ENCODE measurements at places on chromosomes 12 and 14.

DNA sequence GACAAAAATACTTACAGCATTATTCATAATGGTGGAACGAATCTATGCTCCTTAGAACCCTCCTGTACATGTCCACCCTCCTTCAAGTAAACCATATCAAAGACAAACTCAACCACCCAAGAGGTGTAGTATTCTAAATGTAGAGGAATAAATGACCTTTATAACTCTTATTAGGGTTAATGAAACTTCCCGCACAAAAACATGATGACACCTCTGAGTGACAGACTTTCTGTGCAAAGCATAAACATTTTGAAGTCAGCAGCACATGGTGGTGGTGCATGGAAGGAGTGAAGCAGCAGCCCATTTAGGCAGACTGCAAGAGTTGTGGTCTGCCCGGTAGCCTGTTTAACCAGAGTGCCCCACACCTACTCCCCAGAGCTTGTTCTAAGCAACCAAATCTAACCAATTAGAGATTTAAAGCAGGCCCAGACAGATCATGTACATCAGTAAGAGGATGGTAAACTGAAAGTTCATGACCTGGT, 615 bp upstream of the ASB8 start:
- DNase-seq = no peak

- no peak for DNase-seq
Observed at GRCh38 chr12:23781118-23781517, 168.4 kb downstream of the SOX5 start.

DNA sequence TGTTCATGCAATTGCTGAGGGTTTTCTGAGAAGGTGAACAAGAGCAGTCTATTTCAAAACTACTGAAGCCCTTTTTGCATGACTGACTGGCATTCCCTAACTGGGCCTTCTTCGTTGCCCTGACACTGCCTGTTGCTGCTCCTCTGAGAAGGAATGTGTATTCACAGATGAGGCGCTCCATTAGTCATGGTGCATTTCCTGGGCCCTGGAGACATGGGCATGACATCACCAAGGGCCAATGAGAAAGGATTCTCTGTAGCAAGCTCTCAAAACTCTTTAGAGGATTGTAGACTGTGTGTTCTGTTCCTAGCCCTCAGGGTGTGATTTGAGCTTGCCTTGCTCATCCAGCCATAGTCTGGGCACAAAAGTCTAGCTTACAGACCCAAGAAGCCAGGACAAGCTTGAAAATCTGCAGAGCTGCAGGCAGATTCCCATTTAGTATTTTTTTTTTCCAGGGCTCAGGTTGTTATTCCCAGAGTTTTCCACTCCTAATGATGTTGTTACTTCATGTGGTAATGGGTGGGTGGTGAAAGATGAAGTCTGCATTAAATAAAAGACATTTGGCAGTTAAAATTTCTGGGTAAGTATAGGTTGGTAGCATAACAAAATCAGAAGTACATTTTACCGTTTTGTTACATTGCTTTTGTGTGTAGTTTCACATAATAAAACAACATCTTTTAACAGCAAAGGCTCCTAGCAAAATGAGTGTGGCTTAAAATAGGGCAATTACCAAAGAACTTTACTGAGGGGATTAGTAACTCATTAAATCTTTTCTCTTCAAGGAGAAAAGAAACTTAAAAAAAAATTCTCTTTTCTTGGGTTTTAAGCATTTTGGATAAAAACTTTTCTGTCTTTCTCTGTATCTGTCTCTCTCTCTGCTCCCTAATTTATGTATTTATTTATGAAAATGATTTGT, 318.4 kb downstream of the RAD51B start:
- no peak for DNase-seq

DNA sequence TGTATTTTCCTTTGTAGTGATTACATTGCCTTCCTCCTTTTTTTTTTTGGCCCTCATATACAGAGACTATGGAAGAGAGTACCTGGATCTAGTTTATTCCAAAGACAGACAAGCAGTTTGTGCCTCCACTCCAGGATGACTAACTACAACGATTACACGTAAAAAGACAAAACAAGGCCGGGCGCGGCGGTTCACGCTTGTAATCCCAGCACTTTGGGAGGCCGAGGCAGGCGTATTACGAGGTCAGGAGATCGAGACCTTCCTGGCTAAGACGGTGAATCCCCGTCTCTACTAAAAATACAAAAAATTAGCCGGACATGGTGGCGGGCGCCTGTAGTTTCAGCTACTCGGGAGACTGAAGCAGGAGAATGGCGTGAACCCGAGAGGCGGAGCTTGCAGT, 2.2 kb downstream of the CERS5 start:
- DNase-seq = no peak

DNA sequence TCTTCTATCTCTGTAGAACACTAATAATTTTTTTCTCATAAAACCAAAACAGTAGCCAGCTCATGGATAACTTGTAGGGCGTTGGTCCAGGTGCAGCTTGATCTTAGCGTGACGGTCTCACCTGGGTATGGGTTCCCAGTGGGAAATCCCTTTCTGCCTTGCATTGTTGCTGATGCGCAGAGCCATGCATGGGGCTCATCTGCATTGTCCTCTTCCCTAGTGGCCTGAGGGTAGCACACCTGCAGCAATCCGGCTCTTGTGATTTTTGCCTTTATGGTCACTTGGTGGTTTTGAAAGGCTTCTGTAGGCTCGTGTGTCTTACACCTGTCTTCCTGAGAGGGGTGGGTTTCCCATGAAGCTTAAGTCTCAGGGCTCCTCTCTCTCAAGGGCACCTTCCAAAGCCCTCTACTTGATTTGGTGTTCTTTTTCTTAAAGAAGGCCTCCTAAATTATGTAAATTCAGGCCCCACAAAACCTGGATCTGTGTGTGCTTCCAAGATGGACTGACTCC, 130.6 kb downstream of the PRKCH start:
- DNase-seq = no peak

- DNase-seq = no peak
Observed at GRCh38 chr12:20985399-20985798, 145.6 kb upstream of the SLCO1B1 start.

DNA sequence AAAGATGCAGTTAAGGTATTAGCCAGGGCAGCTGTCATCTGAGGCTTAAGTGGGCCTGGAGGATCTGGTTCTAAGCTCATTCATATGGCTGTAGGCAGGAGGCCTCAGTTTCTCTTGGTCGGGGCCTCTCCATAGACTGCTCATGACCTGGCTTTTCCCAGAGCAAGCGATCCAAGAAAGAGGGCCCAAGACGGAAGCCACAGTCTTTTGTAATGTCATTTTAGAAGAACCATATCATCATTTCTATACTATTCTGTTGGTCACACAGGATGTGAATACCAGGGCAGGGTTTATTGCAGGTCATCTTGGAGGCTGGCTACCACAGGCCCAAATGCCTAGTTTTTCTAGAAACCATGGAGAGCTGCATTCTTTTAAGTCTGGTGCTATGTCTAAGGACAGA, 47.7 kb downstream of the GNG2 start:
- DNase-seq = no peak

DNA sequence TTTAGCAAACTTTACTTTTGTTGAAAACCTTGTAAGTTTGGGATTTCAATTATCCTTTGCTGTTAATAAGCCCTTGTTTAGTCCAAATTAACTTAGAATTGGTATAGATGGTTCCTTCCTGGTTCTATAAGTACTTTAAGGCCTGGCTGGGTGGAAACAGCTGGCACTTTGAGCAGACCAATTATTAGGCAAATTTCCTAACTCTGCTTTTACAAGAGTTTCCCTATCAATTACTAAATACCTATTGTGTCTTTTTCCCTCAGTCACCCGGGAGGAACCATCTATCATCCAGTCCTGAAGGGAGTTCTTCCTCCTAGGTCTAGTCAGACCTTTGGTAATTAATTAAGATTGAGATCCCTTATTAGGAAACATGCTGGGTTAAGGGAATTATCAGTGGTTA, 138.0 kb downstream of the SLC38A6 start:
- no peak for DNase-seq

GRCh38 chr12:89618113-89618862, 90.3 kb downstream of the ATP2B1 start:
- DNase-seq = no peak

- no peak for DNase-seq
Observed at GRCh38 chr12:106369624-106370346, 12.2 kb downstream of the POLR3B start.

GRCh38 chr12:111505601-111506036, 93.5 kb downstream of the ATXN2 start:
- DNase-seq = no peak

GRCh38 chr12:55965941-55966407, at the start of gene PMEL:
Gene PMEL (minus strand): TSS chr12:55966042. CDS start chr12:55966011, 31 bp downstream.
- no peak for DNase-seq

GRCh38 chr14:102951034-102951433, 28.6 kb downstream of the AMN start:
- no peak for DNase-seq

GRCh38 chr14:100098171-100098570, 32.9 kb downstream of the EVL start:
- DNase-seq = no peak

DNA sequence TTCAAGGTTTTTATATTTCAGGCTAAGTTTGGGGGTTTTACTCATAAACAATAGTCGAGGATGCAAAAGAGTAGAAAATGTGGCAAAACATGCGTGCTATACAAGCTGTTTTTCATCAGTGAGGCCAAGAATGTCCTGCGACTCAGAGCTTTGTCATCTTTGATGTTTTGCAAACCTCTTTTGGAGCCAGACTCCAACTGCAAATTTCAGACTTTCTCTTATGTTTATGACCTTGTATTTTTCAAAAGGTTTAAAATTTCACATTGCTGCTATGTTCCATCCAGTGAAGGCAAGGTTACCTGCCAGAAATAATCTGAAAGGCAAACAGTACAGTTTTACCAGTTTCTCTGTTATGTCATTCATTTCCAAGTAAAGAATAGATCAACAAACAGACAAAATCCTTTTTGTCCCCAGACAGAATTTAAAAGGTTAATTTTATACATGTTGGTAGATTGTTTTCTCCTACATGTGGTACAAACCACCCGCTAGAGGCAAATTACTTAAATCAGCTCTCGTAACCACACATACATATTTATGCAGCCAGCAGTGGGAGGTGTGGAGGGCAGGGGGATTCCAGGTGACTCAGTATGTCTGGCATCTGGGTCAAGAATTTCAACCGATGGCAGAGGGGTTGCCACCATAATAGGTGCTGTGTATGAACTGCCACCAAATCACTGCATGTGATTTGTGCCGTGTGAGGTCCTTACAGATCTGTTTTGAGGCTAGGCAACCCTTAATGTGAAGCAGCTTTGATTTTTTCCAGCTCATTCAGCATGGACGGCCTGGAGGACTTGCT, 119.8 kb upstream of the CPM start:
- DNase-seq = no peak

GRCh38 chr14:64612971-64613666, 63.4 kb downstream of the PPP1R36 start:
- no peak for DNase-seq

- DNase-seq = no peak
Observed at GRCh38 chr14:97592341-97592980, 795.3 kb downstream of the VRK1 start.

- DNase-seq = no peak
Observed at GRCh38 chr12:48024735-48025134, 20.5 kb upstream of the COL2A1 start.

- DNase-seq = no peak
Observed at GRCh38 chr12:116731801-116732200, 6.1 kb downstream of the SPRING1 start.
